Upper lobe of left lung (tissue), 6 donors: ENCODE measurements at places on chromosomes 1 and 21. TPM values are rescaled to one million over a fixed set of nuclear protein-coding genes. Genes with fewer than 3 reads are reported as not detected.

Gene PRPF38A
- 30.6 TPM for total RNA-seq

Gene GPR89B
- total RNA-seq = 10.6 TPM

Gene LENEP
- total RNA-seq = not detected

Gene OR2M4
- total RNA-seq = not detected

Gene TMIGD3
- 7.0 TPM for total RNA-seq

Gene RIMKLA
- 10.4 TPM for total RNA-seq

Gene ACOT11
- 13.6 TPM for total RNA-seq

Gene ZSCAN20
- total RNA-seq = 4.3 TPM

Gene KRTAP10-4
- not detected for total RNA-seq

Gene SPRR2E
- not detected for total RNA-seq

Gene RAB42
- 11.5 TPM for total RNA-seq

Gene LRRC53
- not detected for total RNA-seq

Gene RTCA
- 30.1 TPM for total RNA-seq

Gene OR2T2
- total RNA-seq = not detected

Gene NTRK1
- total RNA-seq = not detected

Gene C1orf141
- 0.61 TPM for total RNA-seq

Gene PDPN
- total RNA-seq = 24.2 TPM

Gene TSPEAR
- 0.14 TPM for total RNA-seq

Gene SLC25A24
- 96.7 TPM for total RNA-seq

Gene CD1C
- total RNA-seq = 0.46 TPM

Gene CD53
- 108 TPM for total RNA-seq

Gene KPRP
- not detected for total RNA-seq
